GM23338 (cell line): ENCODE measurements at places on chromosomes 6 and 20.
A peak's percentile ranks its signal among the peaks of the same experiment; 100 is the strongest.

- DNase-seq, result peak; percentile 62
These were observed 289 bp downstream of the FOXP4 start for GRCh38 chr6:41546475-41546865.

DNA sequence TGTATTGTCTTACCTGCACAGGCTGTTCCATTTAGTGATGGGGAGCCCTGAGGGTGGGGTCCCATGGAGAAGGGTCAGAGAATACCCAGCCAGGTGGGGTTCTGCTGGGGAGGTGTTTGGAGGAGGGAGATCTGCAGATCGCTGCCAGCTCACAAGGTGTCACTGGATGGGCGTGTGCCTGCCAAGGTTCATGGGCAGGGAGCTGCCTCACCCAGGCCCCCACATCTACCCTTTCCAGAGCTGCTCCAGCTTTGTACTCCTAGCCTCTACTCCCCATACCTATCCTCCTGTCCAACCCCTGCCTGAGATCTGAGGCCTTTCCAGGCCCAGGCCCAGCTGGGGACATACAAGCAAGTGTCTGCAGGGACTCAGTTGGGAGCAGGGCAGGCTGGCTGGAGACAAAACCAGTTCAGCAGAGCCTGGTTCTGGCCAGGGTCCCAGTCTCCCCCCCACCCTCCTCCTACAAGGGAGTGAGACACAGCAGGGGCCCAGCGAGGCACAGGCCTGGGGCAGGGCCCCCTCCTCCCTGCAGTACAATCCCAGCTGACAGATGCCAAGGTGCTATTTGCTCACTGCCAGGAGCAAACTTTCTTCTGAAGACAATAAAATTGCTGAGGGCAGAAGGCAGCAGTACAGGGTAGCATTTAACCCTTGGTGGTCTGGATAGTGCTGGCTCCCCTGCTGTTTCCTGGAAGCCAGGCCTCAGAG, 19.7 kb downstream of the SPDEF start:
- DNase-seq, result no peak

DNA sequence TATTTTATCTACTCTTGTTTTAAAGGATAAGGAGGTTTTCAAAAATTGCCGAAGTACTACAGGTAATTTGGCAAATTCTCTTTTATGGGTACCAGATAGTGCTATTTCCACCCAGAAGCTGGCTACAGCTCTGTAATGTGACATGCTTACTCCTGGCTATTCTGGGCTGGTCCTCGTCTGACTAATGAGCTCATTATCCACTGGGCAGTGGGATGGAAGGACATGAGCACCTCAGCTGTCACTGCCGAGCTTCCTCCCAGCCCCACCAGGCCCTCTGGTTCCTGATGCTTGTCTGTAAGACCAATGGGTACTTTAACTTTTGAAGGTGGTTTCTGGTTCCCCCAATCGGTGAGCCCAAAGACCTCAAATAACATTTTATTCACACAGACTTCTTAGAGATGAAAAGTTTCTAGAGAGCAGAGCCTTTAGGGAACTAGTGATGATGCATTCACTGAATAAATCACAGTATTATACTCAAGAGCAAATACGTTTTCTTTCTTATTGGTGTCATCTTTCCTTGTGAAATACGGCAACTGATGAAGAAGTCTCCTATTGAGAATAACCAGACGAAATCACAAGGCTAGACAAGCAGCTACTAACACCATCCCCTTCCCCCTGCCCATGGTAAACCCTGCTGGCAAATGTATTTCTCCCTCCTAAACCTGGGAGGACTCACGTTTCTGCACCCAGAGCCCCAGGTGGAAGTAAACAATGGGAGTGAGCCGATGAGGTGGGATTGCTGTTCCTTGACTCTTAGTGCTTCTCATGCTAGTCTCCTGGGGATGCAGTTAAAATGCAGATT, 80.8 kb downstream of the SLC22A3 start:
- DNase-seq, result peak; percentile 63

DNA sequence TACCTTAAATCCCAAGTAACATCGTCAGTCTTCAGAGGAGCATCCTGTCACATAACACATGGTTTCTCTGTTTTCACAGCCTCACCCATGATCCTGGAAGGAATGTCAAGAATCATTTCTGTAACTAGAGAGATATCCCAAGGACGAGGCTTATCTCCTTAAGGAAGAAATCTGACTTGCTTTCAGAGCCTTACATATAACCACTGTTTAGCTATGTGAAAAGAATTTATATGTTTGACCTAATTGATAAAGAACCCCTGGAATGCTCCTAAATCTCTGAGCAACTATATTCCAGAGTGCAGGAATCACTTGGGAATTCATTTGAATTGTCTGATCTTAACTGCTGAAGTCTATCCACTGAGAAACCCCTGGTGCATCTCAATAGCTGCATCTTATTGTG, 243.1 kb downstream of the ALDH8A1 start:
- no peak for DNase-seq
